ENCODE measurements at places on chromosomes 5 and 9.

GRCh38 chr9:118163751-118164150, 459.5 kb downstream of the TLR4 start:
- no peak for DNase-seq

DNA sequence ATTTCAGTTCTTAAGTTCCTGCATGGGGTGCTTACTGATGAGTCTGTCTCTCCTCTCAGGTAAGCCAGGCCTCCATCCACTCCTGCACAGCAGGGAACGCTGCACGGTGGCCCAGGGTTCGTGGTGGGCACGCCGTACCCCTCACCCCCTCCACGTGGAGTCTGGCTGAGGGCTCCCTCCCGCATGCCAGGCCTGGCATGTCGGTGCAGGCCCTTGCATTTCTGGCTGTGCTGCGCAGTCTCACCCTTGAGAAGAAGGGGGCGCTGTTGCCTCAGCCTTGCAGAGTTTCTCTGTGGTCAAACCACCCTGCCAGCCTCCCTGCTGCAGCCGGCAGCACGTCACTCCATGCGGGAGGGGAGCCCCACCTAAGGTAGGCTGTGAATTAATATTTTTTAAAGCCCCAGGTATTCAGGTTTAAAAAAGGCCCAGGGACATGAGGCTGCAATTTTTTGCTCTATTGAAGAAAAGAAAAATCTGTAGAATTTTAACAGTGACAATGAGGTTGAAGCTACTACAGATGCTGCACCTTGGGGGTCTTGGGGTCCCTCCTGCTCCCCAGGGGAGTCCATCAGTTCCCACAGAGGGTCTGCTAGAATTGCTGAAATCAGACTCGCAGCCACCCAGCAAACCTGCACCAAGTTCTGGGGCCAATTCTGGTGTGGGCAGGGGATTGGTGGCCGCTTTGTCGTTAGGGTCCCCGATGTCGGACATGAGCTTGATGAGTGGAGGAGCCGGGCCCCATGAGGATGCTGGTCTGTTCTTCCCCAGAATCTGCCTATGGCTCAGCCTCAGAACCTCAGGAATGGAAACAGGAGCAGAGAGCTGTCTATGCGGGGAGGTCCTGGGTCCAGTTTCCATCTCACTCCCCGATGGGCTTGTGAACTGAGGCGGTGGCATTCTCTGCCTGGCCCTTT, 52.6 kb downstream of the TENT4A start:
- DNase-seq = peak; percentile 87

DNA sequence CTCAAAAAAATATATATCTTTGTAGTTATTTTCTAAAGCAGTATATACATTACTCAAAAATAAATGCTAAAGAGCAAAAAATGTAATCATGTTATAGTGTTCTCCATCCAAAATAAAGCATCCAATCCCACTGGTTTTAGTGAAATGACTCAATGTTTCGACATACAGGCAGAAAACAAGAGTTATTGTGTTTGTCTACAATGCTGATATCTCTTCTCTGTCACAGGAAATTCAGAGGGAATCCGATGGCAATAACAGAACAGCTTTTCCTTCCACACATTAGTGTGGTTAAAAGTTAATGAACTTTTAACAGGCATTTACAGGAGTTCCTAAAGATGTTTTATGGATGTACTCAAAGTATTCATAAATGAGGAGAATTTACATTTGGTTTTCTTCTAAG, 12.0 kb downstream of the TTC33 start:
- no peak for DNase-seq

DNA sequence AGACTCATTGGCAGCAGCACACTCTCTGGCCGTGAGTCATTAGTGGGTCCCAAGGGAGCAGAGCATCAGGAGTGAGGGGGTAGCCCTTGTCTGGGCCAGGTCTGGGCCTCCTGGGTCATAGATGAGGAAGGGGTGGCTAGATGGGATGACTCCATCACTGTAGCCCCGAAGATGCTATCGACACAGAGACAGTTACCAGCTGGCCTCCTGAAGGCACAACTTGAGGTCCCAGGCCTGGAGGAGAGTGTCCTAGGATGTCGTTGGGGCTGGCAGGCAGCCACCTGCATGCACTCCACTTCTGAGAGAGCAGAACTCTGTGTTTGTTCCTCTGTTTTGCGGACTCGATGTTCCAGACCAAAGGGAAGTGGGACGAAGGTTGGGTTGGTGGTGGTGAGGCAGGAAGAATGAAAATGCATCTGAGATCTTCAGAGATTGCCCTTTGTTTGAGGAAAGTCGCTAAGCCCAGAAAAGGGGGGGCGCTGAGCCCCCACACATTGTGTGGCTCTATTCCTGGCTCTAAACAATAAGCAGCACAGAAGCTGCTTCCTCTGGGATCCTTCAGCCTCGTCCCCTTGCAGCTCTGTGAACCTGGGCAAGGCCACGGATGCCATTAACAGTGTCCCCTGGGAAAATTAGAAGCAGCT, 4.7 kb downstream of the BTNL9 start:
- no peak for DNase-seq

- no peak for DNase-seq
These were observed 650.3 kb upstream of the CDH10 start for GRCh38 chr5:25295067-25295466.

- DNase-seq = no peak
These were observed 3.3 kb downstream of the CTSL start for GRCh38 chr9:87729246-87729645.

DNA sequence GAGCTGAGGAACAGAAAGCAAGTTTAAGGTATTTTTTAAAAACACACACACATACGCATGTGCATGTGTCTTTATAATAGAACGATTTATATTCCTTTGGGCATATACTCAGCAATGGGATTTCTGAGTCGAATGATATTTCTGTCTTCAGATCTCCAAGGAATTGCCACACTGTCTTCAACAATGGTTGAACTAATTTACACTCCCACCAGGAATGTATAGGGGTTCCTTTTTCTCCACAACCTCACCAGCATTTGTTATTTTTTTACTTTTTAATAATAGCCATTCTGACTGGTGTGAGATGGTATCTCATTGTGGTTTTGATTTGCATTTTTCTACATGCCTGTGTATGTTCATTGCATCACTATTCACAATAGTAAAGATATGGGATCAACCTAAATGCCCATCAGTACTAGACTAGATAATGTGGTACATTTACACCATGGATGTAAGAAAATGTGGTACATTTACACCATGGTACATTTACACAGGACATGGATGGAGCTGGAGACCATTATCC, 60.3 kb upstream of the MAP3K1 start:
- DNase-seq = no peak

DNA sequence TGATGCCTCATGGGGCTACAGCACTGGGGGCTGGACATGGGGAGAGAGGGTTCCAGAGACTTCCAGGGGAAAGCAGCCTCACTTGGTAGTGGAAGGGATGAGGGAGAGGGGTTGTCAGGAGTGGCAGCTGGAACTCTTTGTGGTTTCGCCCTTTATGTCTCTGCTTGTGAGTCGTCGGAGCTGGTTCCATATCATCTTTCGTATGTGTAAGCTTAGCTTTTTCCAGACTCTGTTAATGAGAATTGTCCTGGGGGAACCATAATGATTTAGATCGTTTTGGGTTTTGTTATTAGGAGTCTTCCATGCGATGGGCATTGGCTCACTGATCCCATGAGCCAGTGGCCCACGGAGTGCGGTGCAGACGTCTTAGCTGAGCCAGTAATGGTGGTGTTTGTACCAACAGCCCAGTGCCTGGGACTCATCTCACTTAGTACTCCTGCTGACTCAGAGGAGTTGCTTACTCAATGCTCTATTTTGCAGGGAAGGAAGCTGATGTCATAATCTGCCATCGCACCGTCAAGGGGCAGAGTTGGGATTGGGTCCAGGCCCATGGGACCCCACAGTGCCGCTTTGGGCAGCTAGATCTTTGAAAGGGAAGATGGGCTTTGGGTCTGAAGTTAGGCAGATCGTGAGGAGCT, 48.5 kb downstream of the NEK6 start:
- DNase-seq = no peak

DNA sequence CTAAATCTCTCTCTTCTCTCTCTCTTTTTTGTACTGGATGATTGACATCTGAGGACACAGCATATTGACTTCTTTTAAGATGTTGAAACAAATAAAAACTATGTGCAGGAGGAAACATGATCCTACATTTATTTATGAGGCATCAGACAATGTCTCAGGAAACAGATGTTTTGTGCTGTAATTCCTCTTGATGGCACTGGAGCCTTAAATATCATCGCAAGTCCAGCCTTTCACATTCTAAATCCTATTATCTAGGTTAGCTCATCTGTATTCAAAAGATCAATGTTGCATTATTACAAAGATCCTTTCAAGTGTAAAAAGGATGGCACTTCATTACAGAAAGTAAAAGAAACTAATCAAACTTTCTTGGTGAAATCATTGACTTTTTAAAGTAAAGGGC, 63.9 kb downstream of the MAT2B start:
- DNase-seq = no peak

- DNase-seq = no peak
These were observed 152.0 kb downstream of the MYO10 start for GRCh38 chr5:16784088-16784487.

- DNase-seq = no peak
These were observed 44.8 kb downstream of the LIX1 start for GRCh38 chr5:97097326-97098230.

GRCh38 chr5:64800926-64801325, 32.2 kb downstream of the CWC27 start:
- no peak for DNase-seq

- no peak for DNase-seq
These were observed 1606.2 kb upstream of the NUDT12 start for GRCh38 chr5:105168806-105169205.
